ENCODE measurements at places on chromosomes 2 and 18. TPM values are rescaled to one million over a fixed set of nuclear protein-coding genes. Genes with fewer than 3 reads are reported as not detected.

Gene HAAO
- total RNA-seq, result 0.18 TPM

Gene C2orf92
- total RNA-seq, result 1.5 TPM

Gene PRLH
- total RNA-seq, result not detected

Gene SP9
- not detected for total RNA-seq

Gene CNDP1
- total RNA-seq, result not detected

Gene GPBAR1
- 0.07 TPM for total RNA-seq

Gene IL1A
- 0.73 TPM for total RNA-seq

Gene HRH4
- total RNA-seq, result not detected

Gene GPR45
- not detected for total RNA-seq

Gene PSMA8
- not detected for total RNA-seq

Gene EIPR1
- 44.8 TPM for total RNA-seq

Gene KCNG2
- total RNA-seq, result not detected

Gene NAT8
- not detected for total RNA-seq

Gene SCYGR5
- not detected for total RNA-seq

Gene OR6B2
- total RNA-seq, result not detected

Gene NEB
- 0.92 TPM for total RNA-seq

Gene ANKRD30BL
- total RNA-seq, result not detected

Data from pulmonary artery endothelial cell (primary cell).